AG08395 (cell line): ENCODE measurements at places on chromosomes 7 and 10.
A peak's percentile ranks its signal among the peaks of the same experiment; 100 is the strongest.

- no peak for DNase-seq
Measured at GRCh38 chr10:21490028-21490710, 35.3 kb downstream of the SKIDA1 start.

- no peak for DNase-seq
Measured at GRCh38 chr10:31035266-31035798, 3.7 kb upstream of the ZNF438 start.

DNA sequence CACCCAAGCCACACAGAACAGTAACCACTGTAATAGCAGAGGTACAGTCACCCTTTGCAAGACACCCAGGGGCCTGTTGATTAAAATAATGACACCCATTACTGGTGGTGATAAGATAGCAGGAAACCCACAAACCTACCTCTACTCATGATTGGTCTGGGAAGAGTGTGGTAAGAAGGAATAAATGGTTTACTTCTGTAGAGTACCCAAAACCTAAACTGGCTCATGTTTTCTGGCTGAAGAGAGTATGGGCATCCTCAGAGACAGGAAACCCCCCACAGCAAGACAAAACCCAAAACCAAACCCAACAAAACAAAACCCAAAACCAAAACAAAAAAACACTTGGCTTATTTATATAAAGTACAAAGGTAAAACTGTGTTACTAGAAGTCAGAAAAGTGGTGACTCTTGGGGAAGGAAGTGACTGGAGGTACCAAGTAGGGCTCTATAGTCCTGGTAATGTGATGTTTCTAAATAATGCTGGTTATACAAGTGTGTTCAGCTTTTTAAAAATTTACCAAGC, 15.5 kb upstream of the DNAJB12 start:
- DNase-seq: no peak

GRCh38 chr7:91323626-91324158, 59.5 kb downstream of the FZD1 start:
- DNase-seq: no peak

- DNase-seq: no peak
Measured at GRCh38 chr7:480531-481218, 39.0 kb downstream of the PDGFA start.

DNA sequence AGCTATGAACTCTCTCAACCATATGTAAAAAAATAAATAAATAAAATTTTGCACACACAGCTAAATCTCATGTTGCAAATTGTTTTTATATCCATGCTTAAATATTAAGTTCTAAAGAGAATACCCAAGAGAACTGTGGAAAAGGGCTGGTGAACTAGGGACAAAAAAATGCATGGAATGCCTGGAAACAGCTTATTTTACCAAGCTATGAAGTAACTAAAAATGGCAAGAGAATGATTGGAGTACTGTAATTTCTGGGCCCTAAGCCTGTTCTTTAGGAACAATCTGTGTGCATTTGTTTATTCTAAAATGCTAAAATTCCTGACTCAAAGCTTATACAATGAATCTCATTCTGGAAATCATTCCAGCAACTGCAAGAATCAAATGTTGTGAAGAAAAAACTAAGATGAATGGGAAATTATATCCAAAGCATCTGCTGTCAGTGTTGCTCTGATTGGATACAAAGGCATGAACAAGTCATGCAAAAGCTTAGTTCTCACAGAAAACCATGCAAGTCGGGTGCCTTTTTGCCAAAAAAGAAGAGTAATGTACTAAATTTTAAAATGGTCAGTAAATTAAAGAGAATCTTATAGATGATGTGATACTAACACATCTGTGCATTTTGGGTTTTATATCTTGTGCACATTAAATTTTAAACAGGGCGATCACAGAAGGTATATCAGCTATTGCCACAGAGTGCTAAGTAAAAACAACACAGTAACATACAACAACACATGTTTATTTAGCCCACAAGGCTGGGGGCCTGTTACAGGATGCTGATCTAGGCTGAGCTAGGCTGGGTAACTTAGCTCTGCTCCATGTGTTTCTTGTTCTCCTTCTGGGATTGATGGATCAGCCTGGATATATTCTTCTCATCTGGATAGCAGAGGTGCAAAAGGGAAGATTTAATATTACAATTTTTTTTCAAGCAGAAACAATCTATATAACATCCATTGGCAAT, 453.5 kb upstream of the SEMA3A start:
- peak; percentile 60 for DNase-seq

DNA sequence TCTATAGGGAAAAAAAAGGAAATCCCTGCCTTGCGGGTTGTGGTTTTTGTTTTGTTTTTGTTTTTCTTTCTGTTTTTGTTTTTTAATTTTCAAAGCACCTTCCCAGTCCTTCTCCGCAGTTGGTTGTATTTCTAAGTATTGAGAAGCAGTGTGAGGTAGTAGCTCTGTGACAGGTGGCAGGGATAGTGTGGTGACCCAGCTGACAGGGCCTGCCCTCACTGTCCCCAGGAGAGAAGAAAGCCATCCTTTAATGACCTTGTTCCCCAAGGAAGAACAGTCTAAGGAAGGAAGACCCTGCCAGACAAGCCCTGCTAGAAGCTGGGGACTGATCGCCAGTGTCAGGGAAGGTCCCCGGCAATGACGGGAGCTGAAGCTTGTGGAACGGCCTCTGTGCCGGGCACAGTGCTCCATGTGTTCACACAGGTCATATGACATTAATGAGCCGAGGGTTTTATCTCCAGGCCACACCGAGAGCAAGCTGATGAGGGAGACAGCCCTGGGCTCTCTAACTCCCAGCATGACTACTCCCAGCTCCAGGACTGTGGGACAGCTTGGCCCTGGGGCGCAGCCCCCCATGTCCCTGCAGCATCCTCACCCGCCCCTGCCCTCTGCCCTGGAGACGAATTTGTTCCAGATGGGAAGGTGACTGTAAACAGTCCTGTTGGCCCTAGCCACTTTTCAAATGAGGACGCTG, 69.0 kb upstream of the LRRC18 start:
- DNase-seq: no peak

GRCh38 chr7:17305387-17306171, 7.1 kb downstream of the AHR start:
- no peak for DNase-seq

DNA sequence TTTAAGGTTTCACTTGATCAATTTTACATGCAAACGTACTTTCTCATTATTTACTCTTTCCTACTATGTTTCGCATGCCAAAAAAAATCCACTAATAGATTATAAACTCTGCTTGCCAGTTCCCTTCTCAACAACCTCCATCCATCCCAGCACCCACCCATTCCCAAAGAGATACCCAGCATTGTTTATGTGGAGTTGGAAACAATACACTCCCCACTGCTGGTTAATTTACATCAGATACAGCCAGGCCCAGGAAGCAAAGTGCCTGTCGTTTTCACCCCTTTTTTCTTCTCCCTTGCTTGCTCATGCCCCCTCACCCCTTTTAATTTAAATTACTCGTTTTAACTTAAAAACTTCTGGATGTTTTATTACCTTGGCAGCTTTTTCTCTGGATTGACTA, 59.9 kb downstream of the HIBADH start:
- no peak for DNase-seq

GRCh38 chr10:47412869-47413268, 28.8 kb upstream of the ZNF488 start:
- no peak for DNase-seq

DNA sequence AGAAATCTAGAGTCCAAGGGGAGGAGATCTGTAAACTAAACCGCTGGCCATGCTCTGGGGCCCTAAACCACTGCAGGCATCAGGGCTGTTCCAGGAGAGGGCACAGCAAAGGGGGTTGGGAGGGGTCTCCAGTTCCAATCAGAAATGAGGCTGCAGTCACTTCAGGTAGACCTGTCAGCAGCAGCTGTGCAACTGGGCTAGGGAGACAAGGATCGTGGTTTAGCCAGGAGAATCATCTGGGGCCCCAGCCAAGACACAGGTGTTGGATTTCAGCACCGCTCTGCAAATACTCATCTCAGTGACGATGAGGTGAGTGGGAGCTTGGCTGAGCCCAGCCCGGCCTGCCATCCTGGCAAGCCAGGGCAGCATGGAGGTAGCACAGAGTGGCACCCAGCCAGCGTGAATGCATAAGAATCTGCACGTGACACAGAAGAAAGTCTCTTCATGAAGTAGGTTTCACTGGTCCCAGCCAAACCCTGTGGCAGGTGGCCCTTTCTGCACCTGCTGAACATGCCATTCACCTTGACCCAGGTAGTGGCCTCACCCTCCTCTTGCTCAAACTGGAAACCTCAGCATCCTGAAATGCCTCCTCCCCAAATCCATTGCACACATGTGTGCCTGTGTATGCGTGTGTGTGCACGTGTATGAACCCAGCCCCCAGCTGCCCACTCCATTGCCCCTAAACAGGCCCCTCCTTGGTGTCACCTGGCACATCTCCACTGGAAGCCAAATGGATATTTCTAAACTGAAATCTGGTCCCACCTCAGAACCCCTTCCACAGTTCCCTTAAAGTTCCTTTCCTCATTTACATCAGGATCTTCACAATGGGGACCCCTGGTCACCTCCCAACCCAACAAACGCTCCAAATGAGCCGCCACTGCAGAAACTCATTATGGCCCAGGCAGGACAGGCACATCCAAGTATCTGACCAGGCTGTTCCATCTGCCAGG, 9.6 kb downstream of the GPRIN2 start:
- DNase-seq: no peak

GRCh38 chr10:11014671-11015445, 2.8 kb upstream of the CELF2 start:
- no peak for DNase-seq

DNA sequence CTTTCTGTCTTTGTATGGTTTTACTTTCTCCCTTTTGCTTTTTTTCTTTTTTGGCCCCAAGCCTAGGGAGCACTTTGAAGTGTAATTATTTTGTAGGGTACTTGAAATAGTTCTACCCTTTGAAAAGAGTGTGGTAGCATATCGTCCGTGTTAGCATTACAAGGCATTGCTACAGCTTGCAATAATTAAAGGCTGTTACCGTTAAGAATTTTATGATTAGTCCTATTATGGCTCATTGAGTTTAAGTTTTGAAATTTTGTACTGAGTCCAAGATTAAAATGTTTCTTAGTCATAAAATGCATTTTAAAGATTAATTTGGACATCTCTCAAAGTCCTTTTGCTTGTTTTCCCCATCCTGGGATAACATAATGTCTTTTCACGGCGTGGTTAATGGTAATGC, 490.0 kb upstream of the LRRN3 start:
- no peak for DNase-seq

DNA sequence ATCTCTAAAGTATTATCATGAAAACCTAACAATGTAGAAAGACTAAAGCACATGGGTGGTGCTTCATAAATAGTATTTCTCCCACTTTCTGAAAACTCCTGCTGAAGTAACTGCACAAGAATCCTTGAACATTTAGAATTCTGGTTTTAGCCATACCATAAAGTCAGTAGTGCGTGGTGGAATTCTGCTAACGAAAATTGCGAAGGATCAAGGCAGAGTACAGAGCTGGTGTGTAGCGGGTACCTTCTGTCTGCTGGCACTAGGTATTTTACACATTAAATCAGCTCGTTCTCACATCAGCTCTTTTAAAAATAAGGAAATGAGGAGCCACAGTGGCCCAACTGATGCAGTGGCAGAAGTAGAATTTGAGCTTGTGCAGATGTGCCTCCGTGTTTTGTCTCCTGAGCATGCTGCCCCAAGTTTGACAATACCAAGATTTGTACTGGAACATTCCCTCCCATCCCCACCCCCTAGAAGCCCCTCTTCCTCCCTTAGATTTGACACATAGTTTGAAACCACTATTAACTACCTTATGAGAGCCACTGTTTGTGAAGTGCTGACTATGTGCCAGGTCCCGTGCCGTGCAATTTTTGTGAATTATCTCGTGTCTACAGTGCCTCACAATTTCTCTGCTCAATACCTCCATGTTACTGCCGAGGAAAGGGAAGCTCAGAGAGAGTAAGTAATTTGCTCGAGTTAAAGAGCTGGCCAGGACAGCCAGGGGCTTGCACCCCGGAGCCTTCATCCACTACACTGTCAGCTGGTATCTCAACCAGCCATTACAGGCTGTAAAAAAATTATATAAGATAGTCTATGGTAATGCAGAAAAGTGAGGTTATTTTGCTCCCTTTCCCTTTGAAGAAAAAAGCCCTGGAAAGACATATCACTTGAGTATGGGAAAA, 66.9 kb downstream of the EGFR start:
- DNase-seq: no peak

DNA sequence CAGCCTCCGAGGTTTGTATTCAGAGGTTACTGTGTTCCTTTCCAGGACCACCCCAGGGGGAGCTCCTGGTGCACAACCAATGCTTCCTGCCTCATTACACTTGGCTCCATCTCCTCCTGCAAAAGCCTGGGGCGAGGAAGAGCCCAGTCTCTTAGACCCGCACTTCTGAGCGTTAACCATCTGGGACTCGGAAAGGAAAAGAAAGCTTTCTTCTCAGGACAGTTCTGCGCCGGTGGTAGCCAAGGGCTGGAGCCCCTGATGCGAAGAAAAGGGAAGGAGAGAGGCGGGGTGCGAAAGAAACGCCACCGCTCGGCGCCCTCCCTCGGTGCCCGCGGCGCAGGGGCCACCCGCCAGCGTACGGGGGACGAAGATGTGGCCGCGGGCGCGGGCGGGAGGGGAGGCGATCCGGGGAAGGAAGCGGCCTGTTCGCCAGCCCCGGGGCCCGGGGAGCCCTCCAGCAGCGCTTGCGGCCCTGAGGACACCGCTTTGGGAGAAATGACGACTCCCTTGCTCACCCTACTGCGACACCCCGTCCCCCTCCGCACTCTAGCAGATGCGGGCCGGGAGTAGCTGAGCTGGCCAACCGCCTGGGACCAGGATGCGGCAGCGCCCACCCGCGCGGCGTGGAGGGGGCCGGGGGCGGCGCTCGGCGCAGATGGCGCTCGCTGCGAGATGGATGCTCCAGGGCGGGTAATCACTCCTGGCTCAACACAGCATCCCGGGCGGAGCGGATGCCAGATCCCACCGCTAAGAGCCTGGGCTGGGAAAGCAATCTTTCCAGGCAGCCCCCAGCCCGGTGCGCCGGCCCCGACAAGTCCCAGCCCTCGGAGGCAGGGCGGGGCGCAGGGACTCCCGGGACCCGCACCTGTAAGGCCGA, 1.3 kb downstream of the NRCAM start:
- peak; percentile 18 for DNase-seq

DNA sequence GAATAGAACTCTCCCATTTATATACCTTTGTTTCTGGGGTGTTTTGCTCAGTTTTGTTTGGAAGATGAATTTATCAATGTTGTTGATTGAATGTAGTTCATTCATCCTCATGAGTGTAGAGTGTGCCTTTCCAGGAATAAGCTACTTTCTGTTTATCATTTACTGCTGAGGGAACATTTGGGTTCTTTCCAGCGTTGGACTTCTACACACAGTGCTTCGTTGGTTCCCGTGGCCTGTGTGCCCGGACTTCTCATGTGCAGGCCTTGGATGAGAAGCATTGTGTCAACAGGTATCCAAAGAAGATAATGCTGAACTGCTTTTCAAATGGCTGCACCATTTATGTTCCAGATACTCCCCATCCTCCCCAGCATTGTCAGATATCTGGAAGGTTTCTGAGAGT, 107.6 kb upstream of the TNS3 start:
- no peak for DNase-seq

GRCh38 chr7:77276120-77276519, 76.5 kb upstream of the FGL2 start:
- no peak for DNase-seq
